ENCODE measurements at places on chromosomes 6 and 20.

DNA sequence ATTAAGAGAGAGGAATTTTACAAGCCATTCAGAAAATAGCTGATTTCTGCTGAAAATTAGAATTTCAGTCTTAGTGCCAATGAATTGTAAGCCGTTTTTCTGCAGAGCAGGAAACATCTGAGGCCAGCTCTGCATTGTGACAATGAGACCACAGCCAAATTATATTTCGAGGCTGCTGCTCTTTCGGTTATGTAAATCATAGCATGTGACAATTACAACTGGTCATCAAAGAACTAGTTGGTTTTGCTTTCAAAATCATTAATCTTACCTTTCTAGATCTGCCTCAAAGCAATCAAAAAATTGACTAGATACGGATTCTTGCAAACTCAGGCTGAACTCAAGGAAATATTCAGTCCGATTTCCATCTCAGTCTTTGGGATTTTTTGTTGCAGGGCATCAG, 33.4 kb upstream of the INSM1 start:
- DNase-seq, result no peak

GRCh38 chr6:143018955-143019354, 41.7 kb upstream of the AIG1 start:
- DNase-seq, result no peak

DNA sequence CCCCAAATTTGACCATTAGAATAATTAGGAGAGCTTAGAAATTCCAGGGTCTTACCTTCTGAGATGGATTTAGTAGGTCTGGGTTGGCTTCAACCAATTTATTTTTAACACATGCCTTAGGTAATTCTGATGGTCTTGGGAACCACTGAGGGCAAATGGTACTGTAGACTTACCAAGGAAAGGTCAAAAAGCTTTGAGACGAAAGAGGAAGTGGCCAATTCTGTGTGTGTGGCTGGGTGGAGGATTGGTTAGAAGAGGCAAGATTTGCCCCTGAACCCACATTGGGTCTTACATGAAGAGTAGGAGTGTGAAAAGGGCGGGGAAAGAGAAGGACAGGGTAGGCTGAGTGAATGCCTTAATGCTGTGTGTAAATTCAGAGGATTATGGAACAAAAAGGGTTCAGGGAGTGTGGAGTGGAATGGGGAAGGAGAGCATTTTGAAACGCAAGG, 2.7 kb downstream of the ITCH start:
- DNase-seq, result peak; percentile 68

- no peak for DNase-seq
Measured at GRCh38 chr6:130848945-130849344, 21.7 kb downstream of the SMLR1 start.

DNA sequence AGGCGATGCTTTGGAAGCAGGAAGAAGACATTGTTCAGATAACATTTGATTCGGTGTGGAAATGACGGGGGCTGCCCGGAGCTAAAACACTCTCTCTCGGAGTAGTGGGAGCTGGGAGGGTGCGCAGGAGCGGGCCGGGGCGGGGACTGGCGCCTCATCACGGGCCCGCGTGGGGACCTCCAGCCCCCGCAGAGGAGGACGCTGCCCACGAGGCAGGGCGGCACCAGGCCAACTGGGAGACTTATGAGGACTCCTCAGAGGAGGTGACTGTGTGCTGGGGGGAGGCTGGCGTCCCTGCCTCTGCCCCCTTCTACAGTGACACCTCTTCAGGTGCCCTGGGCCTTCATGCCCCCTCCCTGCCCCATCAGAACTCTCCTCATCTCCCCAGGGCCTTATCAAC, 15.2 kb downstream of the DDO start:
- no peak for DNase-seq

- DNase-seq, result no peak
Measured at GRCh38 chr20:10286356-10286755, 67.7 kb downstream of the SNAP25 start.

Measured in CD14-positive monocyte (primary cell).